Transverse colon (tissue), 4 donors: ENCODE measurements at places on chromosomes 2 and 18. TPM values are rescaled to one million over a fixed set of nuclear protein-coding genes. Genes with fewer than 3 reads are reported as not detected.
A peak's percentile ranks its signal among the peaks of the same experiment; 100 is the strongest.

NDC80 gene
- total RNA-seq, result 0.96 TPM

HRH4 gene
- not detected for total RNA-seq

KCNIP3 gene
- 2.2 TPM for total RNA-seq

DNA sequence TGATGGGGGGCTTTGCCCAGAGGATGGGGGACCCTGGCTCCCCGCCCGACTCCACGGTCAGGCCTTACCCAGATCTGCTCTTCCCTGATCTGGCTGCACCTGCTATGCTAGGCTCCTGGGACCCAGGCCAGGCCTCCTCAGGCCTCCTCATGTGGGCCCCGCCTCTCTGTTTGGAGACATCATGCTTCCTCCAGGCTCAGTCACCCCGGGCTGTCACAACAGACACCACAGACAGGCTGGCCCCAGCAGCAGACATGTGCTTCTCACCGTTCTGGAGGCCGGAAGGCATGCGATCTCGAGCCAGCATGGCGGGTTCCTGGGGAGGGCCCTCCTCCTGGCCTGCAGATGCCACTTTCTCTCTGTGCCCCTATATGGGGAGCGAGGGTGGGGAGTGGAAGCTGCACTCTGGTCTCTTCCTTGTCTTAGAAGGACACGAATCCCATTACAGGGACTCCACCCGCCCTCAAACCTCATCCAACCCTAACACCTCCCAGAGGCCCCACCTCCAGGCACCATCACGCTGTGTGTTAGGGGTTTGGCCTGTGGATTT, 10.8 kb upstream of the NEU4 start:
- H3K27me3 ChIP-seq, result peaks cover 6% of the 10 kb centered on the region
- H3K27ac ChIP-seq, result peak overlapping the region; percentile 85
- no peaks in the 10 kb centered on the region for H3K36me3 ChIP-seq
- no peak overlapping the region for H3K4me3 ChIP-seq

- DNase-seq, result no peak
- peaks cover 8% of the 10 kb centered on the region for H3K4me1 ChIP-seq
Observed at GRCh38 chr2:187586011-187586641, 31.9 kb upstream of the TFPI start.

- H3K4me1 ChIP-seq, result no peaks in the 10 kb centered on the region
- H3K27me3 ChIP-seq, result no peaks in the 10 kb centered on the region
- no peak for DNase-seq
Observed at GRCh38 chr2:70002241-70002899, 40.9 kb upstream of the ASPRV1 start.

GRCh38 chr2:201621293-201621999, 21.9 kb downstream of the TMEM237 start:
- H3K27ac ChIP-seq, result no peak overlapping the region
- no peaks in the 10 kb centered on the region for H3K4me1 ChIP-seq
- H3K4me3 ChIP-seq, result no peak overlapping the region
- H3K27me3 ChIP-seq, result no peaks in the 10 kb centered on the region

- peak overlapping the region; percentile 23 for H3K4me3 ChIP-seq
- H3K4me1 ChIP-seq, result peaks cover 5% of the 10 kb centered on the region
- peak overlapping the region; percentile 49 for H3K27ac ChIP-seq
- no peak for DNase-seq
Observed at GRCh38 chr2:11411244-11411643, 54.7 kb downstream of the E2F6 start.
